Activated B cell treated with CpG ODN at 0.5 μM for 24 hours (primary cell): ENCODE measurements at places on chromosomes 11 and 22. TPM values are rescaled to one million over a fixed set of nuclear protein-coding genes. Genes with fewer than 3 reads are reported as not detected.
A peak's percentile ranks its signal among the peaks of the same experiment; 100 is the strongest.

- no peak for DNase-seq
Measured at GRCh38 chr11:68293708-68294107, 18.7 kb upstream of the LRP5 start.

The C1QTNF5 gene
- not detected in 2 replicates for total RNA-seq

The DRD2 gene
- not detected in 2 replicates for total RNA-seq

GRCh38 chr22:35912658-35913057 lies 116.0 kb downstream of the RBFOX2 start:
- no peak for DNase-seq

The TRIM34 gene
- 25.9 and 28.7 TPM in 2 replicates for total RNA-seq

DNA sequence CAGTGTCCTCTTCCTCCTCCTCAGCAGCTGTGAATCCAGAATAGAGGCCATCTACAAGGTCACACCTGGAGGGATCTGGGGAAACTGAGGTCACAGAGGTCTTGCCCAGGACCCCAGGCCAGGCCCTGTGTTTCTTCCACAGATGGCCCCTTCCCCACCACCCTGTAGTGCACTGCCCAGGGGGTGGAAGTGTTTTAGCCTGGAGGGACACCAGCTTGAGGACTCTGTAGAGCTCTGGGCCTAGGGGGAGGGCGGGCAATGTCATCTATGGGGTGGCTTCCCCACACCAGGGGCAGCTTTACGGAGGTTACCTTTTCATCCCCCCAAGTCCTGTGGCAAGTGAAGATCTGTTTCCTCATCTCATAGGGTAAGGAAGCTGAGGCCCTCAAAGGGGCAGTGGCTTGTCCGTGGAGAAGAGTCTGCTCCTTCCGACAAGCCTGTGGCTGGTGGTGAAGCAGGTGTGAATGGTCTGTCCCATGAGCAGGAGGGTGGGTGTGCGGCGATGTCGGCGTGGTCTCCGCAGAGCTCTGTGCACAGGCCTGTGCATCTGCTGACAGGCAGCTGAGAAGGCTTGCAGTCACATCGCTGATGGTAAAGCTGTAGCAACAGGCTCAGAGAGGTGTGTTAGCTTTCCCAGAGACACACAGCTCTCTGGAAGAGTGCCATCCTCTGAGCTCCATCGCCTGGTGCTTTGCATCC lies 74.1 kb upstream of the WNT7B start:
- no peak for DNase-seq

DNA sequence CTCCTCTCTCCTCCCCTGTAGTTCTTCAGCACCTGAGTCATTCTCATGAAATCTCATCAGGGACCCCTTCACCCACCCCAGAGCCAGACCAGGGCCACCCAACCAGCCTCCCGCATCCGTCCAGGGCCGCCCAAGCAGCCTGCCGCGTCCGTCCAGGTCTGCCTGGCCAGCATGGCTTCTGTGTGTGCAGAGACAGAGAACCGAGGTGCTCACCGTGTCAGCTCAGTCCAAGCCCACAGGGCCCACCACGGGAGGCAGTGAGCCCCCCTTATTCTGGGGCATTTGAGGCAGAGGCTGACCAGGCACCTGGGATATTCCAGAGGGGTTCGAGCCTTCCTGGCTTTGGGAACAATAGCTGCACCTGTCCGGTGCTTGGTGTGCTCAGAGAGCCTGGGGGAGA lies 1117.3 kb downstream of the BRD1 start:
- no peak for DNase-seq

DNA sequence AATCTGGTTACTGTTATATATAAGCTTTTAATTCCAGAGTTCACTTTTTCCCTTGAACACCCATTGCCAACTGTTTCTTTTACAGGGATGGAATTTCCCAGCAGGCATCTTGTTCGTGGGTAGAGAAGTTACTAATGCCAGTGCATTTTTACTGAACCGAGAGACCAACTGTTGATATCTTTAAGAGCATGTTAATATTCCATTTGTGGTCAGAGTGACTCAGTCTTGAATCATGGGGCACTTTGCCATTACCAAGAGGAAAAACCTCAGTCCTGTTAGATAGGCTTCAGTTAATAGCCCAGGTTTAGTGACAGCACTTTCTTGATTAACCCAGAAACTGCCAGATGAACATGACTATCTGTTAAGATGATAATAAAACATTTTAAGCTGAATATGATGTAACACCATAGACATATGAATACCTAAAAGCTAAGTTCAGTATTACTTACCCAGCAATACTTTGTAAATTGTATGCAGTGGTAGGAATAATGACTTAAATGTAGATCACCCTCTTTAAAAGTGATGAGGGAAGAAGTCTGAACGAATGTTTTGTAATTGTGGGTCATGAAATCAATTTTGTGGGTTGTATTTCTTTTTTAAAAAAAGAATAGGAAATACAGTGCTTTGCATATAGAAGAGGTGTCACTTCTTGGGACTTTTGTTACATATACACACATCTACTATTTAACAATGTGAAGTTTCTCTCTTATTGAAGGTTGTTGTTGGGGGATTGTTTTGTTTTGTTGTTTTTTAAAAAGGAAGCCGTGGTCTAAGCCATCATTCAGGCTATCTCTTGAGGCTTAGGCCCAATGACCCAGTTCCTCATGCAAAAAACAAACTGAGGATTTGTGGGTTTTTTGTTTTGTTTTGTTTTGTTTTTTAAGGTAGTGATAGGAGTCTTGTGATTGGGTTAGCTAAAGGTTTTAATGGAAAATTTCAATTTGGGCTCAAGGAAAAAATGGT lies 79.2 kb upstream of the GRIK4 start:
- no peak for DNase-seq

DNA sequence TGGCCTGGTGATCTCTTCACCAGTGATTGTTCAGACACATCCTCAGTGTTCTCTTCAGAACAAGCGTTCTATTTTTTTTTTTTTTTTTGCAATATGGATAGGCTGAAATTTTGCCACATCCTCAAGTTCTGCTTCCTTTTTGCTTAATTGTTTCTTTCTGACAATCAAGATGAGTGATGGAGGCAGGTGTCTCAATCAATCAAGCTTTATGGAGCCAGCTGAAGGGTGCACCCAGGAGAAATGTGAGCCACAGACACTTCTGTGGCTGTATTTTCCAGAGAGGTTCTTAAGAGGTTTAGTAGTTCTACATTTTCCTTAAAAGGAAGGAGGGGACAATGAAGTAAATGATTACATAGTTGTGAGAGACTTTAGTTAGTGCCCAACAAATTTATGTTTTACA lies 43.9 kb upstream of the ASPHD2 start:
- no peak for DNase-seq

The UCP2 gene
- 424 and 458 TPM in 2 replicates for total RNA-seq

DNA sequence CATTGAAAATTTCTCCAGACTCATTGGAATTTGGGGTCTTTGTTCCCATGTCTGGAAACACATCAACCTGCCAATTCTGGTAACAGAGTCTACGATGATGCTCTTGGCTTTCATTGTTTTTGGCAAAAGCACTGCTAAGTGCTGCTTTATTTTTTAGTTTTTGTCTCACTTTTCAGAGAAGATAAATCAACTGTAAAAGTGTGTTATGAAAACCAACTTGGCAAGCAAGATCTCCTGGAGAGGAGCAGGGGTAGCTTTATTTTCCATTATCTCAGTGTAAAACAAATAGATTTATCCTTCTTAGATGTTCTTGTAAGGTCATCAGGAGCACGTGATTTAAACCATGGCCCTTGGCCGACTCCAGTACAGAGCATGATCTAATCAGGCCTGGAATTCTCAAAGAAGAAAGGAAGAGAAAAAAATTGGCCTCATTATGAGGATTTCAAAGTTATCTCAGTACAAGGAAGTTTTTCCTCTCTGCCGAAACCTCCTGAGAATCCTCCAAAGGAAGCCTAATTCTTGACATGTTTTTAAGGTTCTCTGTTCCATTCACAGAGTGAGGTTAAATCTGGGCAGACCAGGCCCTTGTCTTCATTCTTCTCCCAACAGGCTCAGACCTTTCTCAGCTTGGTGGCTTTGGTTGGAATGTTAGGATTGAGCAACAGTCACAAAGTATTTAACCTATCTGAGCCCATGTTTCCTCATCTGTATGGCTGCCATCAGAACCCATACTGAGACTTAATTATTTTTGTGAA lies 16.4 kb upstream of the PAMR1 start:
- no peak for DNase-seq

DNA sequence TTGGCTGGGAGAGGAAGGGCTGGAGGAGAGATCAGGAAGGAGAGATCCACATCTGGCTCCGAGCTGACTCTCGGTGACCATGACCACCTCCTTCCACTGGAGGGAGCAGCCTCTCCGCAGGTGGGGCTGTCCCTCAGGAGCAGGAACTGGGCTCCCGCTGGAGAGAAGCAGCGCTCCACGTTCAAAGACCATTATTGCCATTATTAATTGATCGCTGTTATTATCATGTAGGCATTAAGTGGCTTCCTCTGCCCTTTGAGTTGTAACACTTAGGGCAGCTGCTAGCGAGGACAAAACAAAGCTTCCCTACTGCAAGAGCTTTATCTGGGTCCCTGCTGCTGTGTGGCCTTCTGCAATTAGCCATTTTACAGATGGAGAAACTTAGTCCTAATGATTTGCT lies 251.9 kb downstream of the ST3GAL4 start:
- DNase-seq = no peak

The GGTLC3 gene
- not detected in 2 replicates for total RNA-seq

GRCh38 chr22:50002791-50003190 lies 9.8 kb downstream of the IL17REL start:
- DNase-seq = no peak

GRCh38 chr11:46281371-46281831 lies 3.9 kb downstream of the CREB3L1 start:
- no peak for DNase-seq

DNA sequence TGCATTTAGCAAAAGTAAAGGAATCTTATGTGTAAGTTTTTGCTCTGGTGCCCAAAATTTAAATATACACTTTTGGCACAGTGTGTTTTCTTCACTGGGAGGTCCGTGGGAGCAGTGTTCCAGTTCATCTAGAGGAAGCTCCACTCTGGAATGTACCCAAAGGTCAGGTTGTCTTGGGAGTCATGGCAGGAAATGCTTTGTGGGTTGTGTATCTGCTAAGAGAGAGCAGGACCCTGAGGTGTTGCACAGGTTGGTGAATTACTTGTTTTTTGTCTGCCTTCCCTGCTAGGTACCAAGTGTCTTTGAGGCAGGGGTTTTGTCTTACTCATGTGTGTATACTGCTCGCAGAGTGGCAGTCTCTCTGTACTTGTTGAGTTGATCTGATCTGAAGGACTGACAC lies 37.3 kb downstream of the DIXDC1 start:
- no peak for DNase-seq

DNA sequence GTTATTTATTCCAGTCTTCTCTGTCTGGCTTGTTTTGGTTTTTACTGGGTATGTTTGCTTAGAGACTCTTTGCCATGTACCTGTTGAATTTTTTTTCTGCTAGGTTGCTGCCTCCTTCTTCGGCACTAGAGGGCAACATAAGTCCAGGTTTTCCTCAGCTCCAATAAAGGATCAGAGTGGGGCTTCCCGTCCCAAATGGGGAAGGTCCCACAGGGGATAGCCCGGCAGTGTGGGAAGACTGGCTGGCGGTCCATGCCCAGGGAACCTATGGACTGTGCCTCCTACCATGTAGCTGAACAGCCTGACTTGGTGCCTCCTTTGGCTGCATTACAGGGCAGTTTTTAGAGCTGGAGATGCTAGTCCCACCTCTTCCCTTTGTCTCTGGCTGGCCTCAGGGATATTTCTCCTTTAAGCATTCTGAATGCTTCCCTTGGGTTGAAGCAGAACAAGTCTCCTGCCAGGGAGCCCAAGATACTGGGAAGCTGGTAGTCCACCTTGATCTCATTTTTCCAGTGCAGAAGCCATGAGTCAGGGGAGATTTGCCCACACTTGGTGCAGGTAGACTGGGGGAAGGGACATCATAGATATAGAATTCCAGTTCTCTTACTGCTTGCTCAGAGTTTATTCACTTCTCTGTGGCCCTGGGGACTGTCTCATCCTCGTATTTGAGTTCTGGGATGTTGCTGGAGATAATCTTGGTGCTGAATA lies 60.2 kb downstream of the BRD1 start:
- DNase-seq = peak; percentile 15

The INTS4 gene
- 61.8 and 62.3 TPM in 2 replicates for total RNA-seq

- no peak for DNase-seq
Measured at GRCh38 chr11:121864660-121865059, 251.4 kb downstream of the BLID start.

- DNase-seq = no peak
Measured at GRCh38 chr11:103730131-103730940, 306.1 kb upstream of the DDI1 start.

The NRGN gene
- total RNA-seq = 0.69 and 1.0 TPM in 2 replicates

The SLC2A11 gene
- total RNA-seq = 24.0 and 30.2 TPM in 2 replicates

DNA sequence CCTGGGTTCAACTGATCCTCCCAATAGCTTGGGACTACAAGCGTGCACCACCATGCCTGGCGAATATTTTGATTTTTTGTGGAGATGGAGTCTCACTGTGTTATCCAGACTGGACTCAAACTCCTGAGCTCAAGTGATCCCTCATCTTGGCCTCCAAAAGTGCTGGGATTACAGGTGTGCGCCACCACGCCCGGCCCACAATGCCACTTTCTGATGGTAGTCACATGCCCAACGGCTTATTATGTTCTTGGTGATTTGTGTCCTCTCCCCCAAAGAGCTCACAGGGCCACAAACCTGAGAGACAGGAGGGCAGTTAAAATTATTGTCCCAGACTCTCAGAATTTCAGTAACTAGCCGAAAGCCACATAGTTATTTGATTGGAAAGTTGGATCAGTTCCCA lies 9.6 kb downstream of the GRIK4 start:
- DNase-seq = no peak

- no peak for DNase-seq
Measured at GRCh38 chr11:8841899-8842298, 69.1 kb upstream of the AKIP1 start.

The ZNF215 gene
- 5.3 and 5.4 TPM in 2 replicates for total RNA-seq

- no peak for DNase-seq
Measured at GRCh38 chr11:35160902-35161597, 22.1 kb downstream of the CD44 start.

GRCh38 chr11:67416416-67417335 lies 1.2 kb downstream of the CARNS1 start:
- no peak for DNase-seq

The OR8A1 gene
- total RNA-seq = not detected in 2 replicates

GRCh38 chr11:79209540-79210266 lies 231.1 kb downstream of the TENM4 start:
- no peak for DNase-seq

The FAM111B gene
- 48.0 and 49.1 TPM in 2 replicates for total RNA-seq

DNA sequence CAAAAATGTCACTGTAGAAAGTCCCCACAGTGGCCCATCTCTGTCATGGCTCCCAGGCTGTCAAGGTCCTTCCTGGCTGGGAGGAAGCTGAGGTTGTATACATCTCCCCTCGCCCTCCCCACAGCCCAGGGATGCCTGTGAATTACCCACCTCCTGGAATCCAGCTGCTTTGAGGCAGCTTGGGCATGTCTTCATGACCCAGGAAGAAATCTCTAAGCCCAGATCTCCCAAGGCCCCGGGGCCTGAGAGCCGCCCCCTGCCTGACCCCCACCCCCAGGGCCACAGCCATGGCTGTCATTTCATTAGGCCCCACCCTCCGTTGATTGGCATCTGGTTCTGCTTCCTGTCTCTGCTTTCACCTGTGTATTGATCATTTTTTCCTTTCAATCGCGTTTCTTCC lies 207.5 kb downstream of the TBC1D22A start:
- DNase-seq = no peak

DNA sequence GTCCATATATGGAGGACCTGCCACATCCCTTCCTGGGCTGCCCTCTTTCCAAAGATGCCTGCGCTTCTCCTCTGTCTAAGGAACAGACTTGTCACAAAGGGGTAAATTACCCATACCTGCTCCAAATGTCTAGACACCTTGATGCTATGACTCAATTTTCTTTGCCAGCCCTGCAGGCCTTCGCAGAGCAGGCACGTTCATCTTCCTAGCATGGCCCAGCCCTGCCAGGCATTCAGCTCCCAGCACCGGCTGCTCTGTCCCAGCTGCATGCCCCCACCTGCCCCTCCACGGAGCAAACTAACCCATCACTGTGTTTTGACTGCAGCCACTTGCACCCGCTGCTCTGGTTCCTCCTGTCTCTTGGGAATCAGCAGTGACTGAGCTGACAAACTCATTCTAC lies 526.1 kb downstream of the MIAT start:
- DNase-seq = no peak
